Left forelimb (tissue), 1 donor: ENCODE measurements at places on chromosomes 3 and 15.

DNA sequence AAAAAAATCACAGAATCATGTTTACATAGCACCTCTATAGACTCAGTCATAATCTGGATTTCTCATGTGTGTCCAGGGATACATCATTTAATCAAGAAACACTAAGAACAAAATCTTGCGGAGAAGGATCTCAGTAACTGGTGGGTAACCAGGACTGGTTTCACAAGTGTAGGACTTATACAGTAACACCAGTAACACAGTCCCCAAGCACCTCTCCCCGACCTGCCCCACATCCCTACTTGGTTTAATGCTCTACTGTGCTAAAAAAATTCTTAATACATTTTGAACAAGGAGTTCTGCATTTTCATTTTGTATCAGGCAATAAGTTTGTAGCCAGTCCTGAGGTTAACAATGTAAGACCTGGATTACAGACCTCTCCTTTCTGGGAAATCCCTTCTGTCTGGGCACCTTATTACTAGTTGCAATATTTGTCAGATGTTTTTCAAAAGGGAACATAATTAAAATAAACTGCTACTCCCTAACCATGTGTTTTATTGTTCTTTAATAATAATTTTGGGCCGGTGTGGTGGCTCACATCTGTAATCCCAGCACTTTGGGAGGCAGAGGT lies 57.6 kb upstream of the BBX start:
- DNase-seq = no peak

DNA sequence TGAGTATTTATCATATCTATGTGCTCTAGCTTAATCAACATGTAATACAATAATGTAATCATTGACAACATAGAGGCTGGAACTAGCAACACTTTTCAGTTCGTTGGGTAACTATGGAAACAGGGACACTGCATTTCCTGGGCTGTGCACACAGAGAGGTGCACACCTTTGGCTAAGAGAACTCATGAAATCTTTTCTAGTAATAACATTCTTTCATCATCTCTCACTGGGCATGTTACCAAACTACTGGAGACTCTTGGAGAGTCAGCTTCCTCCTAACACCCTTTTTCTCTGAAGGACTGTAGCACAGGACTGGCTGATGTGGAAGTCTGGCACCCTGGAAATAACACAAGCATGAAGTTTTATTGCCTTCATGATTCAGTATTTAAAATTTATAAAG lies 135.6 kb downstream of the KCNMB2 start:
- no peak for DNase-seq

GRCh38 chr3:66261355-66261754 lies 40.6 kb downstream of the SLC25A26 start:
- DNase-seq = no peak

DNA sequence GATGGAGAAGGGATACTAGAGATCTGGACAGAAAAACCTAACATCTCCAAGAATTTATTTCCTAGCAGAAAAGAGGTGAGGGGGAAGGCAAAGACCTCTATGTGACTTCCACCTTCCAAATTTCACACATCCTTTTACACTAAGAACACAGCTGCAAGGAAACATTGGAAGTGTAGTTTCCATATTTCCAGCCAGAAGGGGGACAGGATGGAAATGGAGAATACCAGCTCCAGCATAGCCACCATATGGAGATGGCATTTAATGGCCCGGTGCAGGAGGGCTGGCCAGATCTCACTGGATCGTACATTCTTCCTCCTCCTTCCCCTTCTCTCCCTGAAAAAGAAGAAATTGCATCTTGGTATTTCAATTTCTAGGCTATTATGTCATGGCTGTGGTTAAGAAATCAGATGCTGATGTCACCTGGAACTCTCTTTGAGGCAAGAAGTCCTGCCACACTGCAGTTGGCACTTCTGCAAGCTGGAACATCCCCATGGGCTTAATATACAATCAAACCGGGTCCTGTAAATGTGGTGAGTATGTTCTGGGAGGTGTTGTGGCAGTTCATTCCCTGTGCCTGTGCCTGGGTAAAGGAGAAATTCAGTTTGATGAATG lies 36.9 kb upstream of the TF start:
- no peak for DNase-seq

DNA sequence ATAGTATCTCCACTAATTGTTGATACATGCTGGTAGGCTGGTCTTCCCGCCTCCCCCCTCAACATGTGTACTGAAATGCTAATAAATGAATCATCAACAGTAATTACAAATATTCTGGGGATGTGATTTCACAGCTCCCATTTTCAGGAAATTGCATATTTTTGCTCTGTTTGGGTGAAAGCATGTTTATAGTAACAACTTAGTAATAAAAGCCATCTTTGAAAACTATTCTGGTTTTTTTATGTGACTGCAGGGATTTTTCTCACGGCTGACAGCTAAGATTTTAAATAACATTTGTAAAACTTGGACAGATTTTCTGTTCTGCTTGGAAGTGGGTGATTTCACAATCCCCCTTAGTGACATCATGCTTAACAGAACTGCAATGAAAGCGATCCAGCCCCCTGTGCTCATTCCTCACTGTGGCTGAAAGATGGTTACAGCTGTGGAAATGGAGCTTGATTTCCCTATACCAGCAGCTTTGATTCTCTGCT lies 25.6 kb upstream of the FAM174B start:
- no peak for DNase-seq
